Glutamatergic neuron (in vitro differentiated cells): ENCODE measurements at places on chromosomes 12 and 14. TPM values are rescaled to one million over a fixed set of nuclear protein-coding genes. Genes with fewer than 3 reads are reported as not detected.

DNA sequence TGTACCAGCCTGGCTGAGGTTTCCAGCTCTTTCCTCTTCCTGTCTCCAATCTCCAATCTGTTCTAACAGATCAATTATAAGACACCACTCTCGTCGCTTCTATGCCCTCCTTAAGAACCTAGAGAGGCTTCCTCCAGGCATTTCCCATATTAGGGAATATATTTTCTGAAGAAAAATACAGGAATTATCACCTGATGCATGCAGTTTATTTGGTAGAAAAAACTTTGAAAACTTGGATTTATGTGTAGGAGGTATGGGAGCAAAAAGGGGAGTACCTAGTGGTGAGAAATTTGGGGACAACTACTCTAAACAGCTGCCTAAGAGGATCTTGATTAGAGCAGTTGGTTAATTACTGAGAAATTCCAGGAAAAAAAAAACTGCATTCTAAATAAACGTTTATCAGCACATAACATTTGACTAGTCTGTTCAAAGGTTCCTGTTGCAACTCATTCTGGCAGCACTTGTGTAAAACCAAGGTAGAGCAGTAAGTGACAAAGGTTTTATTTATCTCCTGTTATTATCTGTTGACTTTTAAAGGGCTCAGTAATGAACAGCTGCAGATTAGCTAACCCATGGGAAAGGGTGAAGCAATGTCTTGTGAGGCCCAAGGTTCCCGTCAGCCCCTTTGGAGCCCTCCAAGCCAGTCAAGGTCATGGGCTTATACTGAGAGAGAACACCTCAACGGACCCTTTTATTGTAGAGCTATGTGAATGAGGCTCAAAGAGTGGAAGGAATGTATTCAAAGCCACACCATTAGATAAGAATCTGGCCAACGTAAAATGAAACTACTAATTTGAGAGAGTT lies 36.4 kb upstream of the NR1H4 start:
- no peak for DNase-seq

DNA sequence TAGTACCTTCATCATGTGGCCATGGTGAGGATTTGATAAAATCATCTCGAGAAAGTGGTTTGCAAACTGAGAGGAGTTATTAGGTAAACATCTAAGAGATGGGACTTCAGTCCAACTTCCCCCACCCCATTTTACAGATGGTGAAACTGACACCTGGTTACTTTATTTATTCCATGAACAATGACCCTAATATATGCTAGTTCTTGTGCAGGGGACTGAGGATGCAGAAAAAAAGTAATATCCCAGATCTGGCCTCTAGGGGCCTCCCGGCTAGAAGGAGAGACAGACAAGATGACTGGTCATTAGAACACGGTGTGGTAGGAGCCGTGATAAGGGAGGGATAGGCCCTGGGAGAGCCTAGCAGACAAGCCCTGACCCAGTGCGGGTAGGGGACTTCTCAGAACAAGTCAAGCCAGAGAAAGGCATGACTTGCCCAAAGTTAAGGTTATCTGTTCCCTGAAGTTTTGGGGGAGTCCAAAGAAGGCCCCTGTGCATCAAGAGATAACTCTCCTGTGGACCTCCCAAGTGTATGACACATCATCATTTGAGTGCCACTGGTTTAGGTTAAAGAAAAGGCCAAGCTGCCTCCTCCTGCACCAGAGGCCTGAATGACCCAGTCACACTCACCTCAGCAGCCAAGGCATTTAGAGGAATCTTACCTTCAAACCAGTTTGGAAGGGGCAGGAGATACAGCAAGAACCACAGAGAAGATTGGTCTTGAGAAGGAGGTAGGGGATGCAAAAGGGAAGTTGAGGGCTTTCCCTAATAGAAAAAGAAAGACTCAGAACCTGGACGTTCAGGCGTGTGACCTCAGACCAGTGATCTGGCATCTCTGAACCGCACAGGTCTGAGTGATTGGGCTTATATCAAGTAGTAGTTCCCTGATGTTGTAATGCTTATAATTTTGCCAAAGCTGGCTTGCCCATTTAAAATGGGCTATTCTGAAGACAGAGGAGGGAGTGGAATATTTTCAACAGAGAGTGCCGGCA lies 1.6 kb downstream of the CMKLR1 start:
- DNase-seq: no peak

DNA sequence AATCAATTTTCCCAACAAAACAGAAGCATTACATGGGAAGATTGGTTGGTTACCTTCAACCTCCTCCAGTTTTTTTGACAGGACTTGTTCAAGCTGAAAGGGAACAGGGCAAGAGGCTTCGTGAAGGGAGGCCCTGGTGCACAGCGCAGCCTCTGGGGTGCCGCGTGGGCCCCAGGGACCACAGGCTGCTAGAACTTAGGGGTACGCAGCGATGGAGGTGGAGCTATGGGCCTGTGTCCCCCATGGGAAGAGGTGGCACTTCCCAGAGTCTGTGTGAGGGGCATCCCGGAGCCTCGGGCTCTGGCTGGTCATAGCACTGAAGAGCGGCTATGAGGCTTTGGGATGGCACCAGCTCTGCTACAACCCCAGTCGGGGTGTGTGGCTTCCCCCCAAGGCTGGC lies 22.1 kb upstream of the BTBD6 start:
- DNase-seq: no peak

DNA sequence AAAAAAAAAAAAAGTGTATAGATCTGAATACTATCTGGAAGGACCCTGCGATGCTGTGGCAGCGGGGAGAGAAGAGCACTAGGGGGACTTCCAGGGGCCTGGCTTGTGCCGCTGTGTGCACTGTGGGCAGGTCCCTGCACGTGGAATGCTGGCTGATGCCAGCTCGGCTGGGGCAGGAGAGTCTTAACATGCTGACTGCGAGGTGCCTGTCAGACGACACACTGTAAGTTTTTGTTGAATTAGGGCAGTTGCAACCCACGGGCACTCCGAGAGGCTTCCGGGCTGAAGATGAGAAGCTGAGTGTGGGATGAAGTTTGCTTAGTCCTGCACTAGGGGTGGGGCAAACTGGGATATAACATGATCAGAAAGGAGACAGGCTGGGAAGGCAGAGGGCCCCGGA lies 10.7 kb downstream of the GLT1D1 start:
- no peak for DNase-seq

DNA sequence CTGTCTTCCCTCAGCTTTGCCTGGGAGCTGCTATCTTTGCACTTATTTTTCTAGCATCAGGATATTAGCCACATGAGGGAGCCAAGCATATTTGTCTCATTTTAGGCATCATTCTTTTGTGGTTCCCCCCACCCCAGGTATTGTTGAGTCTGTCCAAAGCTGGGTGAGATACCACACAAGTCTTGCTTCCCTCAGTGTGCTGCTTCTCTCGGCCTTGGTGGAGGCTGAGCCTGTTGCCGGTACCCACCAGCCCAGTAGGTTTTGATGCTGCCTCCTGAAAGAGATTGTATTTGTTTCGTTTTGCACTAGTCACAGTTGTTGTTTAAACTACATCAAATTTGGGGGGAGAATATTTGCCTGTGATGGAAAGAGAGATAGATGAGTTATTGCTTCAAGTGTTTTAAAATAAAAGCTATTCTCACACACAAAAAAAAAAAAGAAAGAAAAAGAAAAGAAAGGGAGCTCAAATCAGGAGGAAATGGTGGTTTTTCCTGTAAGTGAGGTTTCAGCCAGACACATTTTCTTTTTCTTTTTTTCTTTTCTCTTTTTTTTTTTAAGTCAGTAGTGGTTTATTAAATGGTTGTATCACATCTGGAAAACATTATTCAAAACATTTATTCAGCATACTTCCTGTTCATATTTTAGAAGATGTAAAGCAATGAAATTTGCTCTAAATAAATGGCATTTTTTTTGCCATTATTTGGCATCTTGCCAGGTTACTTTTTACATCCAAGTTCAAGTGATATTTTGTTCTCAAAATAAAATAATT lies 58.5 kb downstream of the SLC4A8 start:
- no peak for DNase-seq

DNA sequence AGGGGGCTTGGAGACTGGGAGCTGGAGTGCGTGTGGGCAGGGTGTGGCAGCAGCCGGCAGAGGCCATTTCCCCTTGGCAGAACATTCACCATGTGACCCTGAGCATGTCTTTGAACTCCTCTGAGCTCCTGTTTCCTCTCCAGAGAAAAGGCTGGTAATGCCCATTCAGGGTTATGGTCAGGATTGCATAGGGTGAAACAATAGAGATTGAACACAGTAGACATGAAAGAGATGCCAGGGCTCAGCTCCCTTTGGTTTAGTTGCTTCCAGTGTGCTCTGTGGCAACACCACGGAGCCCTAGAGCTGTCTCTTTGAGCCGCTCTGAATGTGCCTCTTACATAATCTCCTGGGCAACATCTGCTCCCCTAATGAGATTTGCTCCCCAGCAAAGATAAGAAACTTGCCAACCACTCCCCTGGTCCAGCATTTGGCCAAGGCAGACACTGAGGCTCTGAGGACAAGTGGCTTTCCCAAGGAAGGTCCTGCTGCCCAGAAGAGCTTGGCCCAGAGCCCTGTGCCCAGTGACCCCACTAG lies 4.6 kb downstream of the IFI27 start:
- DNase-seq: no peak

- DNase-seq: no peak
These were observed 5.8 kb upstream of the CACNA1C start for GRCh38 chr12:2046957-2047356.

DNA sequence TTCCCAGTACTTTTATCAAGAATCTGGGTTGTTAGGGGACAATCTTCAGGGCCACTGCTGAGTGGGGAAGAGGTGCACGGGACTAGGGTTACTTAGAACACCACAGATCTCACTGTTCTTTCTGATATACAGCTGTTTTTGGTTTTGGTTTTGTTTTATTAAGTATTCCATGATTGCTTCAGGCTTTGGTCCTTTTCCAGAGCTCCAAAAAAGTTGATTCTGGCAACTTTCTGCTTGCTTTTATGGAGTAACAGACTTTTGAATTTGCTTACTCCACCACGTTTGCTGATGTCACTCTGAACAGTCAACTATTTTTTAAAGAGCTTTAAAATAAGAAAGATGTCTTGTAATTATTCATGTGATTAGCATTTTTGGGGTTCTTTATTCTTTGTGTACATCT lies 368.1 kb upstream of the FOXG1 start:
- DNase-seq: no peak

Gene SERPINA3
- not detected for total RNA-seq

Gene KCNJ8
- 0.66 TPM for total RNA-seq

Gene ABCD2
- 4.2 TPM for total RNA-seq

Gene KRT71
- total RNA-seq: not detected
